Fibroblast of skin of left quadriceps (primary cell): ENCODE measurements at places on chromosomes 5 and 9.
A peak's percentile ranks its signal among the peaks of the same experiment; 100 is the strongest.

- no peak for DNase-seq
Observed at GRCh38 chr5:126794157-126794828, 17.4 kb downstream of the LMNB1 start.

- no peak for DNase-seq
Observed at GRCh38 chr9:93650448-93650847, 74.1 kb downstream of the PHF2 start.

DNA sequence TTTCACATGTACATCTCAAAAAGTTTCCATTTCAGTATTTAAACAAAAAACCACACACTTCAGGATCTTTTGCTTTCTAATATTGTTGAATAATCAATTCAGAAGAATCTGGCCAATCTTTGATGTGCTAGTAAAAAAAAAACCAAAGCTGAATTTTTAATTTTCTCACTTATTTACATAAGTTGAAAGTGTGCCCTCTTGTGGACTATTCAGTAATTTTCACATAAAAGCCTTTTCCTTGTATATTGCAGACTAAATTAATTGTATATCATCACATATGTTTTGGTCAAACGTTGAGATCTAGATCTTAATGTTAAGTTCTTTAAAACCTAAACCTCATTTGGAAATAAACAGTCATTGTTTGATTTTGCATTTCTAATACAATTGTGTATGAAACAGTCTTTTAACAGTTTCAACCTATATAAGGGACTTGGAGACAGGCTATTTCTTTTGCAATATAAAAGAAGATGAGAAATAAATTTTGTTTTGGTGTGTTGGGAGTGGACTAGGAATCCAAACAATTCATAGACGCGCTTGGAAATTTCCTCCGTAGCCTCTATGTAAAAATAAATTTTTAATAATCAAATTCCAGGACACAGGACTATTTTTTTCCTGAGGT is 68.1 kb downstream of the NIPBL start:
- peak; percentile 33 for DNase-seq

DNA sequence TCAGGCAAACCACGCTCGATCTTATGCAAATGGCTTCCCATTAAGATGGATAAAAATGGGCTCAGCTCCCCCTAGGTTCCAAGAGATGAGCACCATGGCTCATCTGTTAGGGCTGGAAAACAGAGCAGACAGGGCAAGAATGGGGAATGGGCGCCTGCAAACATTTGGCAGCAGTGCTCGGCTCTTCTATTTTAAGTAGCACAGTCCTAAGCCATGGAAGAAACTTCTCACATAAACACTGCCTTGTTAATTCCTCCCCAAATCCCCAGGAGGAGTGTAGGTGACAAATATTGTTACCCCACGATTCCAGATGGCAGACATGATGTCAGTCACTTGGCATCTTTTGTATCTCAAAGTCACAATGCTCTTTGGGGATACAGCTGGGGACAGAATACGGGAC is 221.8 kb downstream of the ICE1 start:
- DNase-seq = no peak

DNA sequence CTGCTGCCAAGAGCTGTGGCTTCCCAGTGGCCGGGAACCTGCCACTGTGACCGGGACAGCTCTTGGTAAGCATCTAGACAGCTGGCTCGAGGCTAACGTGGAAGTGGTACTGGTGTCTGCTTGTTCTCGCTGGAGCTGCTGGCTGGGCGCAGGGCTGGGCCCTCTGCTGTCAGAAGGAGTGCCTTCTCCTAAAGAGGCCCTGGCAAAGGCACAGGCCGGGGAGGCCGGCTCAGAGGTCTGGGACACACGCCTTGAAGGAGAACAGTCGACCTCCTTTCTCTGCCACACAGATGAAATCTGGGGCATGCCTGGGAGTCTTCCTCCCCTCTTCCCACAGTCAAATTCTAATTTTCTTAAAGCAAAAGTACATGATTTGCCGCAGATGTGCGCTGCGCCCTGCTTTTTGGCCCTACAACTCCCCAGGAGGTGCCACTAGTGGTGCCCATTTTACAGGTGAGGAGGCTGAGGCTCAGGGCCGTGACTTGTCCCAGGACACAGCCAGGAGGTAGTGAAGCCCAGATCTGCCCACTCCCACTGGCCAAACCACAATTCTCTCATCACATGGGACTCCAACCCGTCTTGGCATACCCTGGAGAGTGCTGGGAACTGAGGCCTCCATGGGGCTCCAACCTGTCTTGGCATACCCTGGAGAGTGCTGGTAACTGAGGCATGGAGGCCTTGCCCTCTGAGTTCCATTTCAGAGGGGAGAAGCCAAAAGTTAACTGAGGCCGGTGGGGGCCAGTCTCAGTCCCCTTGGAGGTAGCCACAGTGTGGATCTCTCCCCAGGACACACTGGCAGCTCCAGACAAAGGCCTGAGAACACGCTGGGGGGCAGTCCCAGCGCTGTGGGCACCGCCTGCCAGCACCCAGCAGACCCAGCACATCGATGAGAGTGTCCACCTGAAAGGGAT is 12.0 kb upstream of the RXRA start:
- DNase-seq = no peak

- no peak for DNase-seq
Observed at GRCh38 chr5:138565100-138565821, 9.9 kb downstream of the HSPA9 start.

- DNase-seq = no peak
Observed at GRCh38 chr5:142640316-142641005, 45.4 kb downstream of the FGF1 start.

- DNase-seq = no peak
Observed at GRCh38 chr9:98778251-98778650, 18.1 kb downstream of the ANKS6 start.

GRCh38 chr5:74070766-74071165 is 444.8 kb downstream of the ARHGEF28 start:
- DNase-seq = no peak

DNA sequence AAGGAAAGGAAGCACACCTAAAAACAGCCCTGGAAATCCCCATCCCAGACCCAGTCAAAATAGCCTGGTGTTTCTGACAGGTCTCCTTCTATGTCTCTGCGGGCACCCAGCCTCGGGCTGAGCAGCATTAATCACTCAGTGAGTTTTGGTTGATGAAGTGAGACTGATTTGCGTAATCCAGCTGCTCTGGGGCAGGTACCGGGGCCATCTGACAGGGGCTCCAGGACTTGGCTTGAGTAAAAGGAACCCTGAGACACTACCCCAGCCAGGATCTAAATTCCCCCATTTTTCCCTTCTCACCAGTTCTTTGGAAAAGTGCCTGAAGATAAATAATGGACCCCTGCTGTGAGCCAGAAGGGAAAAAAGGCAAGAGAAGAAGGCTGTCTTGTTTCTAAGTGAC is 596 bp downstream of the SLC28A3 start:
- no peak for DNase-seq

DNA sequence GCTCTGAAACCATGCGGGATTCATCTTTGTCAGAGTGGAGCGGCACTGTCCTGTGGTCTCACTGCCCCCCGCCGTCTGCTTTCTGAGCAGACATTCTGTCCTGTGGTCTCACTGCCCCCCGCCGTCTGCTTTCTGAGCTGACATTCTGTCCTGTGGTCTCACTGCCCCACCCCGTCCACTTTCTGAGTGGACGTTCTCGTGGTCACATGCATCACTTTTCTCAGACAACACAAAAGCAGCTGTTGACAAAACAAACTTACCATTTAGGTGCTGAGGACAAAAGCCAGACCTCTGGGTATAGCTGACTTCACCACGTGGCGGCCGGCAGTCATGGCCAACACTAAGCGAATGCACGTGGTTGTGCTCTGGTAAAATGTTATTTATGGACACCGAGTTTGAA is 2.8 kb downstream of the LRRC14B start:
- DNase-seq = no peak

- DNase-seq = no peak
Observed at GRCh38 chr9:84829471-84829870, 159.9 kb downstream of the NTRK2 start.

GRCh38 chr5:177306674-177307543 is 3.3 kb downstream of the PRELID1 start:
- no peak for DNase-seq

DNA sequence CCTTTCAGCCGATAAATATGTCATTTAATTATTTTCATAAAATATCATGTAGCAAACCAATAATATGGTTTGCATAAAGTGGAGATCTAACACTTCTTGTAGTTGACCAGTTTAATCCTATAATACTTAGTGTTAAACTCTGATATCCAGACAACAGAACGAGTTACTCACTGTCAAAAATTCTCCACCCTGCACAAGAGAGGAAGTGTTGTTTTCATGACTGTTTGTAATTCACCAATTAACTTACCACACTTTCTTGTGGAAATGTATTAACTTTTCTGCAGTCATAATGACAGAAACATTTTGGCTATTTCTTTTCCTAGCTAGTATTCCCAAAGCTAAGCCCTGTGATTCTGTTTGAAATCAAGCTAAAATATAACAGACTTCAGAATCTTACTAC is 555.3 kb upstream of the FTMT start:
- no peak for DNase-seq

- DNase-seq = no peak
Observed at GRCh38 chr9:124964604-124965003, 23.7 kb upstream of the GOLGA1 start.

DNA sequence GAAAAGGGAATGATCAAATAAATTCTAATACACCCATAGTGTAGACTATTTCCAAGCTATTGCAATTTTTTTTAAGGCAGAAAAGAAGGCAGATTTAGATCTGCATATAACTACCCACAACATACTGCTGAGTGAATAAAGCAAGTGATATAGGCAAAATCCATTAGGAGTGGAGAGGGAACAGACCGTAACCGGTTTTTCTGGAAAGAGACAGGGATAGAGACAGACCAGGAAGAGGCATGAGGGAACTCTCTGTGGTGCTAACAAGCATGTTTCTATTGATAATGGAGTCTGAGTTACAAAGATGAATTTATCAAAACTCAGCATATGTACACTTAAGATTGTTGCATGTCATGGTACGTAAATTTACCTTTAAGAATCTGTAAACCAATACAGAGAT is 14.5 kb downstream of the ZDHHC21 start:
- no peak for DNase-seq

DNA sequence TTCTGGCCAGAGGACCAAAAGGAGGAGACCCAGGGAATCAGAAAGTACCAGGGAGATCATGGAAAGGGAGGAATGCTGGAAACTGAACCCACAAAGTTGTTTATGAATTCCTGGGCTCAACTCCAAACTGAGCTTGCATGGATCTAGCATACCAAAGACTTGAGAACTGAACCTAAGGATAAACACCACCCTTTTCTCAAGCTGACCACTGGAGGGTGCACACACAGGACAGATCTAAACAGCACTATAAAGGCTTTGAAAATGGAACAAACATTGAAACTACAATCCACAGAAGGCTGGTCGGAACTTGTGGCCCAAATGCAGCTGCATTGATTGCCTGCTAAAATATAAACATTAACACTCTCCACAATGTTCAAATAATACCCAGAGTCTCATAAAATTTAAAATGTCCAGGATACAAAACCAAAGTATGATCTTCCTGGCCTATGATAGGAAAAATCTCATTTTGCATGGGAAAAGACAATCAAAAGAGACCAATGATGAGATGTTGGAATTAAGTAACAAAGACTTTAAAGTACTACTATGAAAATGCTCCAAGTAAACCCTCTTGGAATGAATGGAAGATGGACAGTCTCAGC is 15.6 kb upstream of the IRF1 start:
- DNase-seq = peak; percentile 92

DNA sequence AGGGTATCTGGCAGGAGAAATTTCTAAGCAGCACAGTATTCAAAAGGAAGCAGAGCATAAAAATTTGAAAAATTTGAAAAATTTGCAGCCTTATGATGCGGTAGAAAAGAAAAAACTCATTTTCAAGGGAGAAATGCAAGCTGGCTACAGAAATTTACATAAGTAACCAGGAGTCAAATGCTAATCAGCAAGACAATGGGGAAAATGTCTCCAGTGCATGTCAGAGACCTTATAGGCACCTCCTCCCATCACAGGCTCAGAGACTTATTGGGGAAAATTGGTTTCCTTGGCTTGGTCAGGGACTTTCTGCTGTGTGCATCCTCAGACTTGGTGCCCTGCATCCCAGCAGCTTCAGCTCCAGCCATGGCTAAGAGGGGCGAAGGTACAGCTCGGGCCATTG is 35.8 kb downstream of the IZUMO3 start:
- no peak for DNase-seq

- no peak for DNase-seq
Observed at GRCh38 chr9:116658265-116658664, 28.8 kb upstream of the TRIM32 start.

DNA sequence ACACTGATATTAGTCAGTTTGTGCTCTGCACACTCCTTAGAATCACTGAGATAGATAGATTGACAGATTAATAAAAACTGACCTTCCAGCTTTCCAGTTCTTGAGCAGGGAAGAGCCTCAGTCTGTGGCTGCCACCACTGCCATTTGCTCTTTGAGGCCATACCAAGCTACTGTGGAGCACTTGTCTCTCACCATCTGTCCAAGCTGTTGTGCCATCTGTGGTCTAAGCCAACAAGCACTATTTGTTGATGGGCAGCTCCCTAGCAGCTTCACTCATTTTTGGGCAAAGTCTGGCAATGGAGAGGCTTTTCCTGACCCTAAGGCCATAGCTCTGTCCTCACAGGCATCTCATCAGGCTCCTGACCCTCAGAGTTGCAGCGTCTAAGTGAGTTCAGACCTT is 30.4 kb downstream of the HTR1A start:
- DNase-seq = no peak

- no peak for DNase-seq
Observed at GRCh38 chr9:4970970-4971641, 14.0 kb upstream of the JAK2 start.

DNA sequence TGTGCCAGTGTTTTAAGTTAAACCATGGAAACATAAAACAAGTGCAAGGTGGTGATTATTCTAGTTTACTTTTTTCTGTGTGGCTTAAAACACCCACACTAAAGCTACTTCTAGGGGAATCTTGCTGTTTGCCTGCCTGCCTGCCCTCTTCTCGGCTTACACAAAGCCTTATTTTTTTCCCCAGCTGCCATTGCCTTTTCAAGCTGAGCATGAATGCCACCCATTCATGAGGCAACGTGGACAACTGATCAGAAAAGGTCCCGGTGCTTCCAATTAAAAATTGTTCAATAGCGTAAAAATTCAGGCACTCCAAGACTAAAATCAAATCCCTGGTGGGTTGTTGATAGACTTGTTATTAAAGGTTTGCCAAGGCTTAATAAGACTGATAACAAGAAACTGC is 401.4 kb downstream of the TMEM161B start:
- DNase-seq = no peak

GRCh38 chr5:54009357-54009756 is 301.0 kb downstream of the ARL15 start:
- no peak for DNase-seq

GRCh38 chr5:115930630-115931337 is 31.5 kb upstream of the LVRN start:
- no peak for DNase-seq

- DNase-seq = peak; percentile 49
Observed at GRCh38 chr5:40676613-40677343, 2.9 kb upstream of the PTGER4 start.

GRCh38 chr5:131754363-131754762 is 42.5 kb downstream of the FNIP1 start:
- no peak for DNase-seq
